Endodermal cell (in vitro differentiated cells): ENCODE measurements at places on chromosomes 13 and 19. TPM values are rescaled to one million over a fixed set of nuclear protein-coding genes. Genes with fewer than 3 reads are reported as not detected.

SLC10A2 gene
- total RNA-seq: not detected in 2 replicates

SEMA6B gene
- total RNA-seq: 48.6 to 74.0 TPM (median 67.8 TPM) in 3 replicates

- DNase-seq: no peak
Measured at GRCh38 chr13:51659276-51660127, 75.2 kb downstream of the WDFY2 start.

DNA sequence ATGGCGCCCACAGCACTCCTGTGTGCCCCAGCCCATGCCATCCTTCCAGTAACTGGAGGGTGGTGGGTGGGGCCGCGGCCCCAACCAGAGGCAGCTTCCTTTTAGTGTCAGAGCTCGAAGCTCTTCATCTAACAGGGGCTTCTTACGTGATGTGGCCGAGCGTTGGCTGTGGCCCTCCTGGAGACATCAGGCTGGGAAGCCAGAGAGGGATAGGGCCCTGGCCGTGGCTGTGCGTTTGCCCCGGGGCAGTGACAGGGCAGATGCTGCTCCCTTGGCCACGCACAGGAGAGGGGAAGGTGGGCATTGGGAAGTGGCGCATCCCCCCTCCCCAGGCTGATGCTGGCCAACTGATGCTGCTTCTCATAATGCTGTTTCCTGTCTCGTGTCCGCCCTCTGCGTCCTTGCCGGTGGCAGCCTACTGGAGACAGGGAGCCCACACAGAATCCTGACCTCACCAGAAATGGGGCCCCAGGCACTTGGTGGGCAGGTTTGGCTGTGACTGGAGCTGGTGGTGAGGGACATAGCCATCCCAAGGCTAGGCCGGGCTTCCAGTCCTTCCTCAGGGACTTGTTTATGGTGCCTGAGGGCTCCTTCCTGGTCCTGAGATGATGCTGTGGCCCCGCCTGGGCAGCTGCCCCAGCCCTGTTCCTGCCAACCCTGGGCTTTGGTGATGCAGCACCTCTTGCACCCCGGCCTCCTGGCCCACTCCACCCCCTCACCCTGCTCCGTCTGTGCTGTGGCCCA lies 34.3 kb downstream of the ATP4B start:
- DNase-seq: no peak

GRCh38 chr19:9819596-9819909 lies 674 bp upstream of the FBXL12 start:
- DNase-seq: no peak

DNA sequence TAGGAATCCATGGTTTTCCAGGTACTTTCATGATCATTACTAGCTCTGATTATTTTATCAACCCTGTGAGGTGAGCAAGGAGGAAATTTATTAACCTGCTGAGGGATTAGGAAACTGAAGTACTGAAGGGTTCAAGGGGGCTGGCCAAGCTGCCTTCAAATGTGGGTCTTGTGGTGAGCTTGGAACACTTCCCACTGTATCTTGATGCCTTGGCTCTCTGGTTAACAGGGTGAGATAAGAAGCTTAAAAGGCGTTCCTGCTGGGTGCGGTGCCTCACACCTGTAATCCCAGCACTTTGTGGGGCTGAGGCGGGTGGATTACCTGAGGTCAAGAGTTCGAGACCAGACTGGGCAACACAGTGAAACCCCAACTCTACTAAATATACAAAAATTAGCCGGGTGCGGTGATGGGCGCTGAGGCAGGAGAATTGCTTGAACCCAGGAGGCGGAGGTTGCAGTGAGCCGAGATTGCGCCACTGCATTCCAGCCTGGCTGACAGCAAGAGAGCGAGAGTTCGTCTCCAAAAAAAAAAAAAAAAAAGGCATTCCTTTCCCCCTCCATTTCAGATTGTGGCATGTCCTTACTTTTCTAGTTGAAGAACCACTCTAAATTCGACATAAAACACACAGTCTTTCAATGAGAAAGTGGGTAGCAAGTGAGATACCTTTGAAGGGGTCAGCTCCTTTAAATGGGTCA lies 70.2 kb downstream of the KLF2 start:
- no peak for DNase-seq

NBEA gene
- total RNA-seq: 11.4 and 15.2 TPM in 2 replicates

- DNase-seq: peak; percentile 92
Measured at GRCh38 chr13:98447881-98448641, 128.8 kb downstream of the STK24 start.

- DNase-seq: peak; percentile 99
Measured at GRCh38 chr19:703651-704446, 4.9 kb upstream of the PALM start.

GRCh38 chr13:37918751-37919150 lies 49.2 kb upstream of the TRPC4 start:
- DNase-seq: peak; percentile 56

DNA sequence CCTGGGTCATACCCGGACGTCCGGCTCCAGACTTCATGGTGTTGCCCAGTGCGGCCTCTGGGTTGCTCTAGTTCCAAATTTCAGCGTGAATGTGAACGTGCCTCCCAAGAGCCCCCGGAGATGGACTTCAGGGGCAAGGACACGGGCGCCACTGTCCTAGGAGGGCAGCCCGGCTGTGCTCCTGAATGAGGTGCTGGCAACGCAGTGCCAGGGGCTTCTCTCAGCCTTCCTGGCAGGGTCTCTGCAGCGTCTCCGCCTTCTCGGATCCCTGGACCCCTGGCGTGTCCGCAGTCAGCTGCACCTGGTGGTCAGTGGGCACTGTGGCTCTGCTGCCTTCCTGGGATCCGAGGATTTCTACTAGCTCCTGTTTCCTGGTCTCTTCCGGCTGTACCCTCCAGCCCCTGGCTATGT lies 101.7 kb upstream of the MCF2L start:
- no peak for DNase-seq

DNA sequence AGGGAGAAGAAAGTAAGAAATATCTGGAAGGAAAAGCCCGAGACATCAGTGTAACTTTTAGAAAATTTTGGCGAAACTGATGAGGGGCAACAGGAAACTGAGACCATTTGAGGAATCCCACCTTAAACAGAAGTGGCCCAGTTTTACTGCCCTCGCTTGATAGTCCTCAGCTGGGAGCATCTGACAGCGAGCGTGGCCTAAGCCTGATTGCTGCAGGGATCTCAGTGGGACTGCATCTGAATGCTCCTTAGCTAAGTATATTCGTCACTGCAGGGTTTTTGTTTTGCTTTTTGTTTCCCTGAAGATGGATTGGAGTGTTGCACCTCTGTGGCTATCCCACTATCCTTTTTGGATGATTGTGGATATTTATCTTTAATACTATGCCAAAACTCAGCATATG lies 262.7 kb upstream of the KLHL1 start:
- peak; percentile 53 for DNase-seq

GRCh38 chr13:49649244-49649962 lies 21.1 kb downstream of the ARL11 start:
- DNase-seq: no peak

TRPM4 gene
- 18.5 and 22.0 TPM in 2 replicates for total RNA-seq

GRCh38 chr13:37686501-37686900 lies 87.9 kb upstream of the POSTN start:
- DNase-seq: no peak

DNA sequence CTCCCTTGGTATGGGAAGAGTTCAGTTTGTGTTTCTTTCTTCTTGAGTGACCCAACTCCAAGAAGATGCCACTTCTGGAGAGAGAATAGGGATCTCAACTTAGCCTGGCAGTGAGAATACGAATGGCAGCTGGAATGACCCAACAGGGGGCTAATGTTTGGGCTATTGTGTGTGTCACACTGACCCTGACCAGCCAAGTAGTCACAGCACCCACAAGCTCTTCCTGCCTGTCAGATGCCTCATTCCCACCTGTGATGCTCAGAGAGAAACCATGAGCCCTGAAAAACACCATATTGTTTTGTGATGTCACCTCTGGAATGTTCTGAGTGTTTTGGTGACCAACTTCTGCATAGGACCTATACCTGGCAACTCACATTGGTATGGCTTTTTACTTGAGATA lies at the start of gene CBY2:
Gene CBY2 (plus strand): TSS at position 233 of the 400 bp plus-strand sequence. CDS start 71 bp downstream, at position 304.
- no peak for DNase-seq

DNA sequence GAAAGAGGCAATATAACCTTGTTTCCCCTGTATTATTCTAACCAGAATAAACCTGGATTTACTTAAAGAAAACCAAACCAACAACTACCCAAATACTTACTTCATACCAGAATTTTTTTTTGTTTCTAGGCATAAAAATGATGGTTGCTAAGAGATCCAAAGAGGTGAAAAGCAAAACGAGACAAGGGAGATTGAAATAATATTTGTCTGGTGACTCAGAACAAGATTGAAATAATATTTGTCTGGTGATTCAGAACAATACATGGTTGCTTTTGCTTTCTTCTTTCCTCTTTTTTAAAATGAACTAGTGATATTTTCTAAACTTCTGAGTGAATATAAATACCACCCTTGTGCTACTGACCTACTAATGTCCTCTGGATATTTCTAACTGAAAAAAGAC lies 592.9 kb downstream of the KCTD12 start:
- DNase-seq: no peak

C3 gene
- total RNA-seq: 13.7 to 36.9 TPM (median 15.1 TPM) in 3 replicates

- DNase-seq: no peak
Measured at GRCh38 chr19:48750351-48750750, 2.1 kb downstream of the FUT1 start.

DNA sequence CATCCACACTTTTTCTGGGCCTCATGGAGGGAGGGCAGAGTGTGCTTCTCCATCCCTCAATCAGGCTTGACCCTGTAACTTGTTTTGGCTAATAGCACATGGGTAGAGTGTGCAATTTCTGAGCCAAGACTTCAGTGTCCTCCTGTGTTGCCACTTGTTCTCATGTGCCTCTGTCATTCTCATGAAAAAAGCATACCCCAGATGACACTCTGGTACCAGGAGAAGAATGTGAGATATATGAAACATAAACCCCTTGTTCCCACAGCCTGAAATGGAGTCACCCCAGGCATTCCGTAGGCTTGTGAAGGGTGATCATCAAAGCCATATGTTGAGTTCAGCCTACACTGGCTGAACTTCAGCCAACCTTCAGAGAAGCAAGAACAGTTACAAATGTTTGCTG lies 239.2 kb upstream of the MIR17HG start:
- no peak for DNase-seq
